ENCODE measurements at places on chromosomes 3 and 15. TPM values are rescaled to one million over a fixed set of nuclear protein-coding genes. Genes with fewer than 3 reads are reported as not detected.

SNTN gene
- not detected for total RNA-seq

LYSMD2 gene
- 4.2 TPM for total RNA-seq

PTPRG gene
- total RNA-seq: 11.1 TPM

PLOD2 gene
- 36.6 TPM for total RNA-seq

ALDH1A2 gene
- 0.79 TPM for total RNA-seq

GOLGA8R gene
- 2.8 TPM for total RNA-seq

POLQ gene
- total RNA-seq: 1.3 TPM

ARGFX gene
- total RNA-seq: not detected

ARRDC4 gene
- total RNA-seq: 3.9 TPM
